ENCODE measurements at places on chromosomes 7 and 10.

GRCh38 chr7:47179812-47180515 is 401.9 kb downstream of the TNS3 start:
- no peak for DNase-seq

DNA sequence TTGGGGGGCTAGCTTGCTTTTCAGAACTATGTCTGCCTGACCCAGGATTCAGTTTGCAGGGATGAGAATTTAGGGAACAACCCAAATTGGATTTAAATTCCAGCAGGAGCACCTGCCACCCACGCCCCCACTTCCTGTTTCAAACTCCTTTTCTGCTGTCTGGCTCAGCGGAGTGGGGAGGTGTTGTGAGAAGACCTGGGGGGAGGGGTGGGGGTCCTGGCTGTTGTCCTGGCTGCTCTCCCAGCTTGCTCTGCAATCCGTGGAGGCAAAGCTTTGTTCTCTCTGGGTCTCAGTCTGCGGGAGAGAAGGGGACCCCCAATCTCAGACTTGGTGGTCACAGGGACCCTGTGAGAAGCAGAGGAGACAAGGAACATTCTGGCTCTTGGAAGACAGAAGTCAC is 799 bp downstream of the KCNK18 start:
- DNase-seq, result no peak

GRCh38 chr10:132350391-132350790 is 18.4 kb downstream of the LRRC27 start:
- no peak for DNase-seq

- no peak for DNase-seq
Measured at GRCh38 chr10:48759113-48759901, 74.6 kb downstream of the WDFY4 start.

DNA sequence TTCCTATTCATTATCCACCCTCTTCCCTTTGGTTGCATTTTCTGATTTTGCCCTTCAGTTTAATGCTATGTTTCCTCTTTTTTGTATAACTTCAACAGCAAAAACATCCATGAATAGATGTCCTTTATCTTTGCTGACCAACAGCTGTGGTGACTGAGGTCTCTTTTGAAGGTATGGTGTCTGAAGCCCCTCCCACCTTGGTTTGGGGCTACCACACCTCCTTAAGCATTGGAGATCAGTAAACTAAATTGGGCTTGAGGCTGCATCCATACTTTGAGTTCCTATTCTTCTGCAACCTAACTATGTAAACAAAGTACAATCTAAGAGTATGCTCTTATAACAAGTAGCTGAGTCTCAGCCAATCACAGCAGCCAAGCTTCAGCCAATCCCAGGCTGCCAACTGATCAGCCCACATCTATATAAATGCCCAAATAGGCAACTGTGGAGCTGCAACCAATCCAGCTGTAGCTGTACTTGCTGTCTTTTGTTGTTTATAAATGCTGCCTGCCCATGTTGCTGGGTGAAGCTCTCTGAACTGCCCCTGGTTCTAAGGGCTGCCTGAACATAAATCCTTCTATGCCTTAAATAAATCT is 69.4 kb upstream of the PDLIM1 start:
- DNase-seq, result no peak

DNA sequence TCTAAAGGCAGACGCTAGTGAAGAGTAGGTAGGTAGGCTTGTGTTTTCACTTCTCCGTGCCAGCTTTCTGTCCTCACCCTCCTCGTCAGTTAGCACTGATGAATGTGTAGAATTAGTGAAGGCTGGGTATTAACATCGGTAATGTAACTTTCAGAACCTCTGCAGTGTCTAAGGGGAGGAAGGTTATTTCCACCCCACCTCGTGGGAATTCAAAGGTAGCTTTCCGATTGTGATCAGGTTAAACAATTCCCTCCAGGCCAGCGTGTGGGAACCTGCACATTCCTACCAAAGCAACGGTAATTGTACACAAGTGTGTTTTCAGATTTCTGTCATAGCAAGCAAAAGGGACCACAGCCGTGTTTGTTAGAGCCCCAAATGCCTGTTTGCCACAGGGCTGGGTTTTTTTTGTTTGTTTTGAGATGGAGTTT is 405.0 kb upstream of the GALNT17 start:
- no peak for DNase-seq

- no peak for DNase-seq
Measured at GRCh38 chr10:807163-807957, 117.9 kb upstream of the DIP2C start.

GRCh38 chr7:48147078-48147591 is 24.1 kb upstream of the ABCA13 start:
- no peak for DNase-seq

DNA sequence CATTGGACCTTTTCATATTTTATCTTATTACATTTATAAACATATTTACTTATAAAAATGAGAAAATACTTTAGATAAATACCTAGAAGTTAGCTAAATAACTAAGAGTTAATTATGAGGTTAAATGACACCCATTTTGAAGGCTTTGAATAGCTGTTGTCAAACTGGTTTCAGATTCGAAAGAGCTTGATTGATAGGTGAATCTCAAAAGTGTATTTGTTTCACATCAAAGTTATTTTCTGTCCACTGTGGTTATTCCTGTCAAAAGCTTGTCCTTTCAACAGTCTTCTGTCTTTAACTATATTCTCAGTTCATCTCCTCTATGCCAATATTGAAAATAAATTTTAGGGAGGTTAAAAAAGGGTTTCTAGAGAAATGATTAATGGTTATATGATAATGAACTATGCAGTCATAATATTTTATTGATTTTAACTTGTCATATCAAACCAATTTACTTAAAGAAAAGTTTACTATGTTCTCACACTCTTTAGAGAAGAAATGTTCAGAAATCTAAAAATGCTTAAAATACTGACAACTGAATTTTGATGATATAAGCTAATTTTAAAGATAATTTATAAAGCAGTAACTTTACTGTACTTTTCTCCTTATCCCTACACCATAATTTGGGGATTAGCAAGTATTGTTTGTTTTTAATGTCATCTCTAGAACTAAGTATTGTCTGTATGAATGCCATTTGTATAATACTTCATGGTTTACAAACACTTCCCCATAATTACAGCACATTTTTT is 72.0 kb upstream of the FOXP2 start:
- no peak for DNase-seq

- DNase-seq, result no peak
Measured at GRCh38 chr7:139774376-139774775, 3.4 kb downstream of the HIPK2 start.

DNA sequence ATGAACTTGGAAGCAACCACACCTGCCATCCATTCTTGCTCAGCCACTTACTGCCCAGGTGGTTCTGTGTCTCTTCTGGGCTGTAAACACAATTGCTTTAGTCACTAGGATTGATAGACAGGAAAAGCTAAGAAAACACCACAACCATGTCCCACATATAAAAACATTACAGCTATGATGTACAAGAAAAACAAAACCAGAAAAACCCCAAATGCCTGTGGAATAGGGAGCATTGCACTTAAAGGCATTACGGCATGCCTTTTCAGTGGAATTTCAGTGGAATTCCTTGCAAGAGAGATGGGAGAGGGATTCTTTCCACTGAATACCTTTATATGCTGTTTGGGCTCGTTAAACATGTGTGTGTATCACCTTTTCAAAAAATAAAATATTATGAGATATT is 44.2 kb upstream of the GPR26 start:
- no peak for DNase-seq

DNA sequence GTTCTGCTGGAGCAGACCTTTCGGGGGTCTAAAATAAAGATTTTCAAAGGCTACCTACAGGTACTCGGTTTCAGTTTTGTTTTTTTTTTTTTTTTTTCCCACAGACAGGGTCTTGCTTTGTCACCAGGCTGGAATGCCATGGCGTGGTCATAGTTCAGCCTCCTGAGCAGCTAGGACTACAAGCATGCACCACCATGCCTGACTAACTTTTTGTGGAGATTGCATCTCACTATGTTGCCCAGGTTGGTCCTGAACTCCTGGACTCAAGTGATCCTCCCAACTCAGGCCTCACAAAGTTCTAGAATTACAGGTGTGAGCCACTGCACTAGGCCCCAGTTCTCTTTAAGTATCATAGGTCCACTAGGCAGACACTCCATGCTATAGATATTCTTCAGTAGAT is 34.5 kb downstream of the BAMBI start:
- DNase-seq, result no peak

GRCh38 chr7:29977886-29978651 is 11.5 kb downstream of the SCRN1 start:
- no peak for DNase-seq

DNA sequence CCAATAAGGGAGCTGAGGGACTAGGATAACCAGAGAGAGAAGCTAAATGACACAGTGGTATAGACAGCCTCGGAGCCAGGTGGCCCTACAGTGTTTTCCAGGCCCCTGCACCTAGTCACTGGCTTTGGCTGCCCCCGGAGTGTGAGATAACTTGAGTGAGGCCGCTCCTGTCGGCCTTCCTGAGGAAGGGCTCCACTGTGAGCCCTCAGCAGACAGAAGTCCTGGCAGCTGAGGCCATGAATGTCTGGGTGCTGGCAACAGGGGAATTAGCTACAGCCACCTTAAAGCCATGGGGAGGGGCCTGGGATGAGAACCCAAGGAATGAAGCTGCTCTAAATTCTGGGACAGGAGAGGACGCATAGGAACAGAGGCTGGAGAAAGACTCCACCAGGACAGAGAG is 4.6 kb upstream of the GDF10 start:
- no peak for DNase-seq

- no peak for DNase-seq
Measured at GRCh38 chr10:26334232-26334931, 103.8 kb upstream of the APBB1IP start.

- no peak for DNase-seq
Measured at GRCh38 chr7:132073920-132074589, 502.2 kb downstream of the PLXNA4 start.

GRCh38 chr10:90859321-90859751 is 1.5 kb upstream of the HTR7 start:
- no peak for DNase-seq

Data from NCI-H2227 treated with DMSO at 0.1 percent for 48 hours (cell line).